ENCODE measurements at places on chromosomes 5 and 9.

- ATAC-seq: no peak
Observed at GRCh38 chr9:106066940-106067524, 372.7 kb downstream of the TMEM38B start.

- no peak for ATAC-seq
Observed at GRCh38 chr9:121748074-121748473, 96.6 kb downstream of the DAB2IP start.

- no peak for ATAC-seq
Observed at GRCh38 chr5:170161069-170161468, 55.4 kb downstream of the FOXI1 start.

DNA sequence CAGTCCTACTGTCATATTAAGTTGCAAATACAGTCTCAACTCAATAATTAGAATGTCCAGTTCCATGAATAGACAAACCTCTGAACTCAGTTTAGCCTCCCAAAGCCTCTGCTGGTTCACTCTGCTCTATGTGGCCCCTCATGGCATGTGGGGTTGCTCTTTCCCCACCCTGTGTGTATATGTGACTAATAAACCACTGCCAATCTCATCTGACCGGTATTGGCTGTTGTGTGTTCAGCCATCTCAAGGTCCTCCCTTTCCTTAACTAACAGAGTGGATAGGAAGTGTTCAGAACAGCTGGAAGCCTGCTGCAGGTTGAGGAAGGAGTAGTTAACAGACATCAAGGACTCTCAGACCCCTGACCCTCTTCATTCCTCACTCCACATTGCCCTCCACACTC lies 55.3 kb downstream of the IL33 start:
- ATAC-seq: no peak

GRCh38 chr9:136308006-136308701 lies 4.3 kb upstream of the CCDC187 start:
- no peak for ATAC-seq

GRCh38 chr5:168836603-168837231 lies 257.5 kb upstream of the PANK3 start:
- ATAC-seq: peak; percentile 58

All from activated CD4-positive, CD25-positive, alpha-beta regulatory T cell treated with anti-CD3 and anti-CD28 coated beads, Interleukin-2, amount 50 U/mL, for 24 hours (primary cell).